Renal cortex interstitium (tissue), 15 donors: ENCODE measurements at places on chromosomes 13 and 19. TPM values are rescaled to one million over a fixed set of nuclear protein-coding genes. Genes with fewer than 3 reads are reported as not detected.

The ERFL gene
- polyA plus RNA-seq = 0.21 TPM

The SULT2A1 gene
- 0.04 TPM for polyA plus RNA-seq

- no peak for DNase-seq
Measured at GRCh38 chr13:51770160-51770559, 33.8 kb downstream of the DHRS12 start.

- no peak for DNase-seq
Measured at GRCh38 chr19:12825254-12826131, 8.9 kb downstream of the RTBDN start.

GRCh38 chr13:111289251-111289650 is 31.2 kb upstream of the TEX29 start:
- no peak for DNase-seq

DNA sequence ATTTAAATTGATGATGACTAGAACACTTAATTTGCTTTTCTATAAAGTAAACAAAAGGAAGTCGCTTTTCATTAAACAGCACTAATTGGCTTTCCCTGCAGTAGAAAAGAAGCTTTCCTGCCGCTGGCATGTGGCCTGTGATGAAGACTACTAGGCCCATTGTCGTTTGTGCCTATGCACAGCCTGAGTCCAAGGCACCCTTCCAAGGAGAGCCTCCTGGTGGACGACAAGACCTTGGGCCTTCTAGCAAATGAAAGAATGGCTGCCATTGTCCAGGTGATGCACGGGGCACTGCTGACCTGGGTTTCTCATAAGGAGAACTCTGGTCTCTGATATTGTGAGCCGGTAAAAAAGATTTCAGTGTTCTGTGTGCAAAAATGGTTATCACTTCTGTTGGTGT is 233.0 kb downstream of the COL4A1 start:
- DNase-seq = no peak
